ENCODE measurements at places on chromosomes 3 and 15.

DNA sequence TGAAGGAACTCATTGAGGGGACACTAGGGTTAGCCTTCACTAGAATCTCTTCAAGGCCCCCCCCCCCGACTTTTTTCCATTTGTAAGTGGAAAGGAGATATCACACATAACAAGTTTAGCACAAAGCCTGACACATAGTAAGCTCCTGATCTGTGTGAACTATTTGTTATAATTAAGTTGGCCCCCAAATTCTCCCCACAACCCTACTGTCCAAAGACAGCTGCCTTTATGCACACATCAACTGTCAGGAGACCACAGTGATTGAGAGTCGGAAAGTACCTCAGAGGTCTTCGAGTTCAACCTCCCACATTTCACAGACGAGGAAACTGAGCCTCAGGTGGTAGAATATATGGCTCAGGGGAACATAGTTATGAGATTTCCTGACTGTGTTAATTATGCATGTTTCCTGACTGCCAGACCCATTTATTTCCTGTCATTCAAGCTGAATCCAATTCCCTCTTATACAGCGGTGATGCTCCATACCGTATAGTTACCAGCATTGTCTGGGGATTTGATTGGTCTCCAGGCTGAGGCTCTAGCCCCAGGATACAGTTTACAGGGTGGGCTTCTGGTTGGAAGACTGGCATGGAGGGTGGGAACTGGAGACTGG lies 227.4 kb upstream of the CMC1 start:
- no peak for DNase-seq

DNA sequence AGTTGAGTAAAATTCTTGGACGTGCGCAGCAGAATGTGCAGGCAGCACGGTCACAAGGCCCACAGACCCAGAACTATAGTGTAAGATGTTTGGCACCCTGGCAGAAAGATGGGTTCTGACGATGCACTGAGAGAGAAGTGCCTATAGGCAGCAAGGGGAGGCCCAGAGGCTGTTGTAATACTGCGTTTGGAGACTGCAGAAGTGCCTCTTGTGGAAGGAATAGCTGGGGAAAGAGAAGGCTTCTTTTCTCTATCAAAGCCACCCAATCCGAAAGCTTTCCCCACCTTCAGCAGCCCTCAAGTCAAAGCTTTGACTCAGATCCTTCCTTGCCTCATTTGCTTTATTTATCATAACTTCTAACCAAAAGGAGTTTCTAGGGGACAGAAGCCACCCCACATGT lies 5.2 kb upstream of the SIN3A start:
- DNase-seq: no peak

- no peak for DNase-seq
These were observed 28.6 kb downstream of the RLBP1 start for GRCh38 chr15:89192766-89193165.

DNA sequence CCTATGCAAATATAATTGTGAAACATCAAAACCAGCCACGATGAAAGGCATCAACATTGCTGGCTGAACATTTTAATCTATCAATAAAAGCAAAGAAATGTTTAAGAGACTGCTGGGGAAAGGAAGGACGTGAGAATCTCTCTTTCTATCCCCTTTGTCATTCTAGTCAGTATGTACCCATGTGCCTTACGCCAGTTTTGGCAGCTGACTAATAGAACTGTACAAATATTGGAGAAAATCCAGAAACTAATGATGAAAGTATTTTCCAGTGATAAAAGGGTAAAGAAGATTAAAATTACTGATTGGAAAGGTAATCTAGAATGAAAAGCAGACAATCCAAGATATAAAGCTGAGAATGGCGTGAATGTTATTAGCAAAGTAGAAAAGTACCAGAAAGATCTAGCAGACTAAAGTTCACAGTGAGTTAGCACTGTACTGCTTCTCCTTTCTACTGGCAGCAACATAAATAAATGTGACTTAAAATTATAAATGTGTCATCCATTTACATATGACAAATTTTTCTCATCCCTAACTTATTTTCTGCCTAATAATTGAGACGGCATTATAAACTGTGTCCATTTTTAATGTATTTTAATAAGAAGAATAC lies 401.9 kb upstream of the CNTN4 start:
- no peak for DNase-seq

- peak; percentile 70 for DNase-seq
These were observed 20.3 kb upstream of the ABTB1 start for GRCh38 chr3:127652246-127652995.

- no peak for DNase-seq
These were observed 33.6 kb downstream of the GOLGA6L10 start for GRCh38 chr15:82315519-82316246.

- no peak for DNase-seq
These were observed 35.8 kb upstream of the CCDC80 start for GRCh38 chr3:112676659-112677234.

- DNase-seq: no peak
These were observed 97.8 kb downstream of the UACA start for GRCh38 chr15:70665599-70665998.

DNA sequence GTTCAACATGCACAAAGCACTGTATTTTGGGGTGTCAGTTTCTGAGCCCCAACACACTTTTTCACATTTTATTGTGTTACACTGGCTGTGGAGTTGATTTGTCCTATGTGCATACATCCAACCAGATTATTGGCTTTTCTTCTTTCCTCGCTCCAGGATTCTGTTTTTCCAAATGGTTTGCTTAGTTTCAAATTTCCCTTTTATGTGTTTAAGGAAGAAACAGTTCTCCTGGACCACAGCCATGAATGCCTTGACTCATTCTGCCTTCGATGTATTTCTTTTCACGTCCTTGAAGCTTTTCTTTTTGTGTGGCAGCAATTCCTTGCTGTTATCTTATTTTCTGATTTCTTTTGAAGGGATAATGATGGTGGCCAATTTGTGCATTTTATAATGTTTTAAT lies 53.8 kb downstream of the CACNA2D3 start:
- no peak for DNase-seq

DNA sequence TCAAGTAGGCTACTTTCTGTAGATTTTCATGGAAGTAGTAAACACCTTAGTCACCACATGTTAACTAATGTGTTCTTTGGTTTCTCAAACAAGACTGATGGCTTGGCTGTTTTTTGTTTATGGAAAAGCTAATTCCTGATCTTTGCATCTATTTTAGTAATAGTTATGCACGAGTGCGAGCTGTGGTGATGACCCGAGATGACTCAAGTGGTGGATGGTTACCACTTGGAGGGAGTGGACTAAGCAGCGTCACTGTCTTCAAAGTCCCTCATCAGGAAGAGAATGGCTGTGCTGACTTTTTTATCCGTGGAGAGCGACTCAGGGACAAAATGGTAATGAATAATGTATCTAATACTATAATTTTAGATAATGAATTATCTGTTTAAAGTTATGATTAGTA lies 46.6 kb downstream of the SPRED1 start:
- DNase-seq: no peak

DNA sequence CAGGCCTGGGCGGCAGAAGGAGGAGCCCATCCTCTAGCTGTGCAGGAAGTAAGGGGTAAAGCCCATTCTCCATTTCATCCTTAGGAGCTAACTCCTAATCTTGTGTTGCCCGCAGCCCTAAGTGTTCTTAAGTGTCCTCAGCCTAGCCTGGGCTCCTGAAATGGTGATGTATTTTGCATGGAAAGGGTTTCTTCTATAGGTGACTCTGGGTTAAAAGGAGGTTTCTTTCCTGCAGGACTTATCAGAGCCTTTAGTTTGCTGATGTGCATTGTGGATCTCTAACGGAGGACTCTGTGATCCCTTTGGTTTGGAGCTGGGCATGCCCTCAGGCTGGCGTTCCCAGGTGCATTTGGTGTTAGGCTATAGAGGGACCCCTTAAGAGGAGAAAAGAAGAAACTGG lies 48.5 kb upstream of the TRPM1 start:
- DNase-seq: no peak

GRCh38 chr15:89395461-89395871 lies 60.8 kb upstream of the POLG start:
- no peak for DNase-seq

DNA sequence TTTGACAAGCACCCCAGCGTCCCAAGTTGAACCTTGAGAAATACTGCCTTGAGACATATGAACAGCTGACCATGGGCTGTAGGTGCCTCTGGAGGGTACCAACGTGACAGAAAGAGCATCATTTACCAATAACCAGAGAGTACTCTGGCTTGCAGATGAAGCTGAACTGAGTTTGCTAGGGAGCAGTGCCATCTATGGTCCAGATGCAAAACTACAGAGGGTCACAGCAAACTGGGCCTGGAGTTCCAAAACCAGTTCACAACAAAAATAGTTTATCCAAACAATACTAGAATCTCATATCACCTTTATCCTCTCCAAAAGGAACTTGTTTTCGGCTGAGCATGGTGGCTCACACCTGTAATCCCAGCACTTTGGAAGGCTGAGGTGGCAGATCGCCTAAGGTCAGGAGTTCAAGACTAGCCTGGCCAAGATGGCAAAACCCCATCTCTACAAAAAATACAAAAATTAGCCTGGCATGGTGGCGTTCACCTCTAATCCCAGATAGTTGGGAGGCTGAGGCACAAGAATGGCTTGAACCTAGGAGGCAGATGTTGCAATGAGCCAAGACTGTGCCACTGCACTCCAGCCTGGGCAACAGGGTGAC lies 69.3 kb downstream of the CHAC1 start:
- peak; percentile 56 for DNase-seq

DNA sequence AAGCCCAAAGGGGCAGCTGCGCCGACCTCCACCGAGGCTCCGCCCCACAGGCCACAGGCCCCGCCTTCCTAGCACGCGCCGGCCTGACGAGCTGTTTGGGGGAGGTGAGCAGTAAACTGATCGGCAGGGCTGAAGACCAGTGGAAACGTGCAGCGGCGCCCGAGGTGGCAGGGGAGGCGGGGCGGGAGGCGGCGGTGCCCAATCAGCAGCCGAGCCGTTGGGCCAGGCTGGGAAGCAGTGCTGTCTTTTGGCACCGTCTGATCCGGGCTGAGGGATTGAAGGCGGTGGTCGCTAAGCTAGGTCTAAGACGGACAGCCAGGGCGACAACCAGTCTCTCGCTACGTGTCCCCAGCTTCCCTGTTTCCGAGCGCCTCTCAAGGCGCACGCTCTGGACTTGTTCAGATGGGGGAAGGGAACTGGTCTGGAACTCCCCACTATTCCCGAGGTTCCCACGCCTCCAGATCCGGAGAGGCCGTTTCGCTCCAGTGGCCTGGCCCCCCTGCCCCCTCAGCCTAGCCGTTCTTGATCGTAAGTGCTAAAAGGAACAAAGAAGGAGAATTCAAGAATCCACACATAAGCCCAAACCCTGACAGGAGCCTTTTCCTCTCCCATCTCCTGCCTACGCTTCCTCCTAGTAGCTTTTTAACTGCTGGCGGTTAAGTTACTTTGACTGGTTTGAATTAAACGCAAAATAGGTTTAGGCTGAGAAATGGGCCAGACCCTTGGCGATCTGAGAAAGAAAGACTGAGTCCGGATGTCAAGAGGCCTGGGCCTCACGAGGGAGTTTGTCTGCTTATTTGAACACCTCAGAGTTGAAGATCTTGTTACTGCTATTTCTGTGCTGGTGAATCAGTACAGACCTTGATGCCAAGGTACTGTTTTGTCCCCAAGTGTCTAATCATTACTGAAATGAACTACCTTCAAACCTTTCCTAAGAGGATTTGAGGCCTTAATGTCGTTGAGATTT lies at the start of gene FMN1:
TSS of gene FMN1 (minus strand) at position 11 of the 967 bp plus-strand sequence. CDS start 39,800 bp downstream, outside the sequence.
- peak; percentile 98 for DNase-seq

DNA sequence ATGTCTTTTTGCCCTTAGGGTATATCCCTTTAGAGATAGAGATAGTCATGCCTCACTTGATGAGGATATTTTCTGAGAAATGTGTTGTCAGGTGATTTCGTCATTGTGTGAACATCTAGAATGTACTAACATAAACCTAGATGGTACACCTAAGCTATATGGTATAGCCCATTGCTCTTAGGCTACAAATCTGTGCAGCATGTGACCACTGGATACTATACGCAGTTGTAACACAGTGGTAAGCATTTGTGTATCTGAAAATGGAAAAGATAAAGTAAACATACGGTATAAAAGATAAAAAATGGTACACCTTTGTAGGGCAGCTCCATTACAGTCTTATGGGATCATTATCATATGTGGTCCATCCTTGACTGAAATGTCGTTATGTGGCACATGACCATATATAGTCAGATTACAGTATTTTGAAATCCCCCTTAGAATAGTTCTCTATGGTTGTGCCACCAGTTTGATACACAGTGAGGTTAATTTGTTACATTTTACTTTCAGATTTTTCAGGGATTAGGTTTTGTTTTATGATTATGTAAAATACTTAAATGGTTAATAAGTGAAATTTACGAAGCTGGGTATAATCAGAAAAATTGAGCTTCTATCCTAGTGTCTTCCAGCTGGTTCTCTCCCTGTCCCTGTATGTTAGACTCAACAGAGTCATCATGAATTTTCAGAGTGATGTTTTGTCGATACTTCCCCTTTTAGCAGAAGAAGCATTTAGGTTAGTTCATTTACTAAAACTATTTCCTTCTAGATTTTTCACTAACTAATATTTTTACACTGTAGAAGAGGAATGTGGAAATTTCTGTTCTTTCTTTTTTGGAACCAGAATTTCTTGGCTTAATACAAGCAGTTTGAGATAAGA lies 12.8 kb downstream of the SETD5 start:
- DNase-seq: no peak

DNA sequence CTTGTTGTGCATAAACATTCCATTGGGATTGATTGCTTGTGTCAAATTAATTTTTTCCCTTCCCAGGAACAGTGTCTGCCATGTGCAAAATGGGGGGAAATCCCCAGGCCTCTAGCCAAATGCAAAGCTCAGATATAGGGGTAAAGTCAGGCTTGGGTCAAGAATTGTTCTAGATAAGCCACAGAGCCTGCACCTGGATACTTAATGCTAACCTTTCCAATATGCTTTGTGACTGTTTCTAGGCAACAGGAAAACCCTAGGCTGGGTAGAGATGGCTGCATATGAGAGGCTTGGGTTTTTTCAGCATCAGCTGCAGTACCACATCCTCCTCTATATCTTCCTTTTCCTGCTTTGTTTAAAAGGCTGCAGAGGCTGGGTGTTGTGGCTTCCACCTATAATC lies 61.9 kb upstream of the ROPN1 start:
- no peak for DNase-seq

- peak; percentile 54 for DNase-seq
These were observed 575 bp downstream of the TRPM7 start for GRCh38 chr15:50685976-50686468.

GRCh38 chr15:77768107-77768506 lies 135.4 kb upstream of the LINGO1 start:
- peak; percentile 38 for DNase-seq

DNA sequence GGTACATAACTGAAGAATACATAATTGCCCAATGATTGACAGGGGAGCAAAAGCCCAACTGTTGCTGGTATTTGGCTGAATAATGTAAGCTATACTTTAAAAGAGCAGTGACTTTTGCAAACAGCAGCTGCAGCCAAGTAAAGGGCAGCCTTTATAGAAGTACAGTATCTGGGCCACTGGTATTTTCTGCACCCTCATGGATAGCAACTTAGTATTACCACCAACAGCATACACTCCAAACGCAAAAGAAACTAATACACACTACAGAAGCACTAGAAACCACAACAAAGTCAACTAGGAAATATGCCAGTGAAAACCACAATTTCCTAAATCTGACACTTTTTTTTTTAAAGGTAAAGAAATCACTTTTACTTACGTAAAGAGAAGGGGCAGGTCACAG lies 206.1 kb downstream of the TIGIT start:
- no peak for DNase-seq

Data from WTC11 (cell line).